Amniotic stem cell (primary cell): ENCODE measurements at places on chromosomes 16 and 17.

DNA sequence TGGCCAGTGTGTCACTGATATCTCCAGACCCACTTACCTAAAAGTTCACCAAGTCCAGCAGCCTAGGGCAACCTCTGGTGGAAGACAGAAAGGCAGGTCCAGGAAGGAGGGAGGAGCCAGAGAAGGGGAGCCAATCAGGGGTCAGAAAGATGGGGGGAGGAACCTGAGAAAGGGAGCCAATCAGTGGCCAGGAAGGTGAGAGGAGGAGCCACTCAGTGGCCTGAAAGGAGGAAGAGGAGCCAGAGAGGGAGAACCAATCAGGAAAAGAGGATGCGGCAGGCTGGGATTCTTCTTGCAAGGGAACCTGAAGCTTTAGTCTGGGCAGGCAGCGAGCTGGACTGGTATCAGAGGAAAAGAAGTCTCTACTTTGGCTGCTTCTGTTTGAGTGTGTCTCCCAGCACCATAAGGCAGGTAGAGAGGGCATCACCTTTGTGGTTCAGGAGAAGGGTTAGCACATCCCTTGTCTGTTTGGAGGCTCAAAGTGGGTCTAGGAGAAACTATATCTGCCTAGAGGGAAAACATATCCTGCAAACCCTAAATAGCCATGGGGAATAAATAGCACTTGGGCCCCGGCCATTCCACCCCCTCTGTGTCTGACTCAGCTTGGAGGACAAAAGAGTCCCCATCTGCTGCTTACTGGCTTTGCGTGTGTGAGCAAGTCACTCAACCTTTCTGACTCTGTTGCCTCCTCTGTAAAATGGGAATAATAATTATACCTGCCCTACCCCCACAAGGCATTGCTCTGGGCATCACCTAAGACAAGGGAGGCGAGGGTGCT lies 43.4 kb upstream of the CRHR1 start:
- DNase-seq = no peak

- no peak for DNase-seq
These were observed 56.4 kb downstream of the VMP1 start for GRCh38 chr17:59763861-59764260.

DNA sequence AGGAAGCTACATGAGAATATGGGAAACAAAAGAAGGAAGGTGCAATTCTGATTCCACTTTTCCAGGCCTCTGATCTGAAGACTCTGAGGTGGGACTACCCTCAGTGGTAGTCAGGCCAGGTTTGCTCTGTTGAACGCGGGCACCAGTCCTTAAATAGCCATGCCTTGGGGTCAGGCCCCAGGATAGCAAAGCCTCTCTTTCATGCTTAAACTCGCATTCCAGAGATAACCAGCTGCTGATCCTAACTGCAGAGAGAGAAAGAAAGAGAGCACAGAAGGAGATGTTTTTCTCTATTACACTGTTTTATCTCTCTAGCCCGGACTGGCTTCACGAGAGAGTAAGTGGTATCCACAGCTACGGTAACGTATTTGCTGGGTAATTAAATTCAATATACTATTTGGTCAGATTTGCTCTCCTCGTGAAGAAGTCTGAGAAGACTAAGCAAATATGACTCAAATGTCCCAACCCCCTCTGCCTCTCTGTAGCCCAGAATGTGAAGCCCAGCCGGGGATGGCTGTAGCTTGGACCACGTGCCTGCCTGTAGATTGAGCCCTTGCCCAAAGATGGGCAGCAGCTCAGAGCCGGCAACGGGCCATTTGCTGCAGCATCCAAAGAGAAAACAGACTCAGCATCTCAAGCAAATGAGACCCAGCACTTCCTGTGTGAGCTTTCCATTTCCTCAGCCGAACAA lies 122.2 kb downstream of the SMG6 start:
- DNase-seq = peak; percentile 86

DNA sequence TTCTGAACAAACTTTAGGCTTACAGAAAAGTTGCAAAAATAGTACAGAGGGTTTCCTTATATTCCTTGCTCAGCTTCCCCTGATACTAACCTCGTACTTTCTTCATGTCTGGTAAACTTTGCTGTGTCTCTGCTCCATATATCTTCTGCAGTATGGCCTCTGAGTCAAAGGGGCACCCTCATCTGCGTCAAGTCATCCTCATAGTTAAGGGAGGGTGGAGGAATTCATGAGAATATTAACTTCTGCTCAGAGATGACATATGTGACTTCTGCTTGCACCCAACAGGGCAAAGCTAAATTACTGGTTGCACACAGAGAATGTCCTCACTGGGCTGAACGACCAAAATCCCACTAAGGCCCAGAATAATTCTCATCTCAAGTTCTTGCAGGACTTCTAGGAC lies 4.3 kb upstream of the CCL7 start:
- no peak for DNase-seq

DNA sequence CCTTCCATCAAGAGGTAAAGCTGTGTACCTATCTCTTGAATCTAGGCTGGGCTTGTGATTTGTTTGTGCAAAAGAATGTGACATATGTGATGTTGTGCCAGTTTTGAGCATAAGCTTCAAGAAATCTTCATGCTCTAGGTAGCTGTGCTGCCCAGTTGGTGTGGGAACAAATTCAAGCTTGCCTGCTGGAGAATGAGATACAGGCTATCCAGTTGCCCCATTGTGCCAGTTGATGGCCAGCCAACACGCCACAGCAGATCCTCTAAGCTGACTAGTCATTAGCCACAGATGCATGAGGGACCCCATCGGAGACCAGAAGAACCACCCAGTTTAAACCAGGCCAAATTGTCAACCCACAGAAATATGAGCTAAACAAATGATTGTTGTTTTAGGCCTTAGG lies 180.5 kb upstream of the MPHOSPH6 start:
- no peak for DNase-seq

GRCh38 chr17:44001461-44001920 lies 2.9 kb upstream of the NAGS start:
- DNase-seq = no peak

GRCh38 chr17:31391496-31391949 lies at the start of gene RAB11FIP4:
RAB11FIP4 (plus strand) TSS chr17:31391675; CDS start chr17:31391853, 178 bp downstream.
- DNase-seq = no peak
